Muscle of leg (tissue), 16 donors: ENCODE measurements at places on chromosomes 7 and 10. TPM values are rescaled to one million over a fixed set of nuclear protein-coding genes. Genes with fewer than 3 reads are reported as not detected.

Gene GIMAP8
- 4.9 TPM for total RNA-seq

GRCh38 chr10:5573968-5574641 lies 49.3 kb downstream of the CALML3 start:
- H3K4me3 ChIP-seq = no peak overlapping the region
- H3K36me3 ChIP-seq = no peaks in the 10 kb centered on the region
- no peak for DNase-seq
- no peak overlapping the region for H3K27ac ChIP-seq
- H3K4me1 ChIP-seq = peaks cover 34% of the 10 kb centered on the region

DNA sequence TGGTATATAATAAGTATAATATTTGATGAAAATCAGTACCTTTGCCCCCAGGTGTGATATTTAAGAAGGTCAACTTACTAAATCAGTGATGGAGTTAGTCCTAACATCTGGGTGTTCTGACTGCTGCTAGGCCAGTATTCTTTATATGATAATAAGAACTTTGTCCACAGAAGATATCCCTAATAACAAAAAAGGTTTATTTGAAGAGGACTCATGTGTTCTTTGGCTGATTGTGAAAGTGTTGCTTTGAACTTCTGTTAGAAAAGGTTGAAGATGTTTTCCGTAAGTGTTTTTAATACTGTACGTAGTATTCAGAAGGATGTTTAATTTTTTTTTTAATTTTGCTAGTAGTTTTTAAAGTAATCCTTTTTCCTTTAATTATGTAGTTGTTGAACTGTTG lies 10.2 kb downstream of the PTEN start:
- H3K27ac ChIP-seq = no peak overlapping the region
- peaks cover 6% of the 10 kb centered on the region for H3K36me3 ChIP-seq
- no peak for DNase-seq
- H3K4me1 ChIP-seq = no peaks in the 10 kb centered on the region

- peak overlapping the region; percentile 50 for H3K4me3 ChIP-seq
- peak overlapping the region; percentile 85 for H3K27ac ChIP-seq
- H3K27me3 ChIP-seq = no peaks in the 10 kb centered on the region
- H3K4me1 ChIP-seq = peaks cover 28% of the 10 kb centered on the region
- peaks cover 4% of the 10 kb centered on the region for H3K36me3 ChIP-seq
- DNase-seq = peak; percentile 79
These were observed 1.2 kb downstream of the GPNMB start for GRCh38 chr7:23247603-23248335.

Gene BET1
- 29.1 TPM for total RNA-seq
